ENCODE measurements at places on chromosomes 4 and X.

DNA sequence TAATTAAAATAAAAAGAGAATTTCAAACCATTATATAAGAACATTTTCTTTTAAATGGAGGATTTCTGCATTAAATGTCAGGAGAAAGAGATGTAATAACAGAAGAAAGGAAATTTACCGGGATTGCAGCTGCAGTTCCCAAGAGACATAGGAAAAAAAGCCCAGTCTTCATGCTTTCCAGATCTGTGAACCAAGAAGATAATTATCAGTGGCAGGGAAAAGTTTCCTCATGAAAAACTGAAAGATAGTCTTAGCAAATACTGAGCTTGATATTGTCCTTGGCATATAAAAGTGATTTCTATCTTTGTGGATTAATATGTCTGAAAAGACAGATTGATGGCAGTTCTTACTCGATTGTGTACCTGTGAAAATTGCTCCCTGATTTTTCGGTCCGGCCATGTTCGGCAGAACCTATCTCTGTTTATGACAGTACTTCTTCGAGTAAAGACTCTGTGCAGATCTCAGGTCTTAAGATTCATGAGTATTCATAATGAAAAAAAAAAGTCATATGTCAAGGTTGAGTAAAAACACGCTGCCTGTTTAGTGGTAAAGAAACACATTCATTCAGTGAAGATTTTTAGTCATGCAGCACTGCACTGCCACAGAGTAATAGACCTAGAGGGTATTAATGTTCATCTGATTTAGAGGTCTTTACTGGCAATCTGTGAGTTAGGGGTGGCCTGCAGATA is 29.6 kb downstream of the SPARCL1 start:
- DNase-seq: no peak

DNA sequence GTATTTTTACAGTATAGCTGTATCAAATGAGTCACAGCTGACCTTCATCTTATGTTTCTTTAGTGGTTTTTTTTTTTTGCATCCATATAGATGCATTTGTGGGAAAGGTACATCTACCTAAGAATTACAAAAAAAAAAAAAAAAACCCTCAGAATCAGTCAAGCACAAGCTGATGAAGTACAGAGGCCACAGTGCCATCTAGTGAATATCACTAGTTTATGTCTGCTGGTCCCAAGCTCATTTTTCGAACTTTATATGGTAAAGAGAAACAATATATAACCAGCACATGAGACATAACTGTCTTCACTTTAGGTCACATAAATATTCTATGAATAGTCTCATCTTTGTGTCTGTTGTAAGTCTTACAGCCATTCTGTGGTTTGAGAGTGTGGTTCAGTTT is 220.1 kb downstream of the DLG3 start:
- DNase-seq: no peak

DNA sequence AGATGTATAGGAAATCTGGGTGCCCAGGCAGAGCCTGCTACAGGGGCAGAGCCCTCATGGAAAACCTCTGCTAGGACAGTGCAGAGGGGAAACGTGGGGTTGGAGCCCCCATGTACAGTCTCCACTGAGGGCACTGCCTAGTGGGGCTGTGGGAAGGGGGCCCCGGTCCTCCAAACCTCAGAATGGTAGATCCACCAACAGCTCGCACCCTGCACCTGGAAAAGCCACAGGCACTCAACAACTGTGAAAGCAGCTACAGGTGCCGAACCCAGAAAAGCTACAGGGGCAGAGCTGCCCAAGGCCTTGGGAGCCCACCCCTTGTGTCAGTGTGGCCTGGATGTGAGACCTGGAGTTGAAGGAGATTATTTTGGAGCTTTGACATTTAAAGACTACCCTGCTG is 5.4 kb upstream of the XPNPEP2 start:
- DNase-seq: no peak

DNA sequence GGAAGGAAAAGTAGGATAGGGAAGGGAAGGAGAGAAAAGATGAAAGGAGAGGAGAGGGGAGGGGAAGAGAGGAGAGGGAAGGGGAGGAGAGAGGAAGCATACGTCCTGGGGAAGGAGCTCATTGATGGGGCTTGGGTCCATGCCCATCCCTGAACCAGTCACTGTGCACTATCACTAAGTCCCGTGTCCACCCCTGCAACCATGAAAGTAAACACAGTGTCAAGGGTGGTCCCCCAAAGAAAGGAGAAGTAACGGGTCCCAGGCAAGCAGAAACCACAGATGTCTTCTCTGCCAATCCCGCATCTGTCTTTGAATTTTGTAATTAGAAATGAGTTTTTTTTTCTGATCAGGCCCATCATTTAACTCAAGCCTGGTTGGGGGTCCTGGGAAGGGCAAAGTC is 55.2 kb downstream of the LGI2 start:
- no peak for DNase-seq

DNA sequence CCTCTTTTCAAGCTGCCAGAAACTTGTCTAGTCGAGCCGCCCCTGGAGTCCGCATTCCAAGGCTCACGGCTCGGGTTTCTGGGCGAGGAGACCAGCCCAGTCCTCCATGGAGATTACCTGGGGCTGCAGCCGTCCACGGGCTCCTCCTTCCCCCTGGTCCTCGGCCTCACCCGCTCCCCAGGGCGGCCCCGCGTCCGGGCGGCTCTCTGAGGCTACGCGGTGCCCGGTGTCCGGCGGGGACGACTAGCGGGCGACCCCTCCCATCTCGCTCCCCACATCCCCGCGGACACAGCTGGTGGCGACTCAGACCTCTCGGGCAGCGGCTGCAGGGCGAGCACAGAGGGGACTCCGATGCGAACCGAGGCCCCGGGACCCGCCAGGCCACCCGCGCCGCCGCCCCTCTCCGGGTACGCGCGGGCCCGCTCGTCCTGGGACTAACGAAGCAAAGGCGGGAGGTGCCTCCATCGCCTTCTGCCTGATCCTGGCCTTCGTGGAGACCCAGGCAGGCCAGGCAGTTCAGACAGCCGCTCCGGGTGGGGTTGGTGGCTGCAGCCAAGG is 159.4 kb downstream of the TRAM1L1 start:
- no peak for DNase-seq

DNA sequence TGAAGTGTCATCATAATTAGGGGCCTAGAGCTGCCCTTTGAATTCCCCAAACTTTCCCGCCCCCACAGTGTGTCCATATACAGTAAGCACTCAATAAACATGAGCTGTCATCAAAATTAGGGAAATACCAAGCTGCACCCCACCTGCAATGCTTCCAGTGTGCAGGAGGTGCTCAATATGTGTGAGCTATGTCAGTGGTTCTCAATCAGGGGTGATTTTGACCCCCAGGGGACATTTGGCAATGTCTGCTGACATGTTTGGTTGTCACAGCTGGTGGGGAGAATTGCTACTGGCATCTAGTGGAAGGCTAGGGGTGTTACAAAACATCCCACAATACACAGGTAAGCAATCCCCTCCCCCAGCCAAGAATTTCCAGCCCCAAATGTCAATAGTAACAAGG is 748 bp downstream of the CFP start:
- DNase-seq: no peak

- DNase-seq: no peak
Observed at GRCh38 chr4:13872955-13873354, 245.4 kb upstream of the BOD1L1 start.
